Transverse colon (tissue), 4 donors: ENCODE measurements at places on chromosomes 12 and 14. TPM values are rescaled to one million over a fixed set of nuclear protein-coding genes. Genes with fewer than 3 reads are reported as not detected.

DNA sequence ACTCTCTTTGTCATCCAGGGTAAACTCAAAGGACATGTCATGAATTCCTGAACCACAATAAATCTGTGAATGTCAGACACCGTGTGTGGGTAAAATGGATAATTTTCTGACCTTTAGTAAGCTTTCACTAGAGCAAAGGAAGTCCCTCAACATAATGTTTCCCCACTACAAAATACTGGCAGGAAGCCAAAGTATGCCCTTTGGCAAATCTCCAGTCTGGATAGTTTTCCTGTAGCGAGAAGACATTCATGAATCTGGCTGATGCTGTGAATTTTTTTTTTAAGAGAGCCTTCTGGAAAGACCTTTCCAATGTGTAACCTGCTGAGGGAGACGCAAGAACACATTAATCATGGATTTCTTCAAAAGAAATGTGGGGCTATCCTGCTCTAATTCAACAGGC lies 389.6 kb upstream of the DDHD1 start:
- no peak for DNase-seq

DNA sequence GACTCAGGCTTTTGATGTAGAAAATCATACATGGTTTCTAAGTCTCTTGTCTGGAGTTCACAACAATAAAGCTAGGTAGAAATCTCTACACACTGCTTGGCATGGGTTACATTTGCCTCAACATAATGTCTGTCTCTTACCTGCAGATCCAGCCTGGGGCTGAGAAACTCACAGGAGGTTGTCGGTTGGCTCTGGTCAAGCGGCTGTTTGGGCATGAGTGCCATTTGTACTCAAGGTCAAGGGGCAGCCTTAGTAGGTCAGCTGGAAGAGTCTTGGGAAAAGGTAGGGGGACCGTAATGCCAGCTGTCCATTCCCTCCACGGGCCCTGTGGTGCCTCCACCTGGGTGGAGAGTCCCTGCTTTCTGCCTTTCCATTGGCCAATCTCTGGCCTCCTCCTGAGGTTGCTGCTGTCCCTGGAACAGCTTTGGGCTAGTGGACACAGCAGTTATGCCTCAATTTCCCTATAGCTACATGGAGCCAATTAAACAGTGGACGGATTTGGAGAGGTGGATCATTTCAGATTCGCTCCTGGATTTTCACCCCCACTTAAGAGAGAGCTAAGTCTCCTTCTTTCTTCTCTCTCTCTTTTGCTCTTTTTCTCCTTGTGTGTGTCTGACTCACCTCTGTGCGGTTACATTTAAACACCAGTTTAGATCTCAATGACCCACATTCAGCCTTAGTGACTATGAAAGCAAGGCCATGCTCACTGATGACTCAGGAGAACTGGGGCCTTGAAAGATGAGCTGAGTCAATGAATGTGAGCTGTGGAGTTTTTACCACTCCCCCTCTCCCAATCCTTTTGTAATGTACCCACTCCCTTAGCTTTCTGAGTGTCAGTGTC lies 132.8 kb upstream of the HIF1A start:
- no peak for DNase-seq

DNA sequence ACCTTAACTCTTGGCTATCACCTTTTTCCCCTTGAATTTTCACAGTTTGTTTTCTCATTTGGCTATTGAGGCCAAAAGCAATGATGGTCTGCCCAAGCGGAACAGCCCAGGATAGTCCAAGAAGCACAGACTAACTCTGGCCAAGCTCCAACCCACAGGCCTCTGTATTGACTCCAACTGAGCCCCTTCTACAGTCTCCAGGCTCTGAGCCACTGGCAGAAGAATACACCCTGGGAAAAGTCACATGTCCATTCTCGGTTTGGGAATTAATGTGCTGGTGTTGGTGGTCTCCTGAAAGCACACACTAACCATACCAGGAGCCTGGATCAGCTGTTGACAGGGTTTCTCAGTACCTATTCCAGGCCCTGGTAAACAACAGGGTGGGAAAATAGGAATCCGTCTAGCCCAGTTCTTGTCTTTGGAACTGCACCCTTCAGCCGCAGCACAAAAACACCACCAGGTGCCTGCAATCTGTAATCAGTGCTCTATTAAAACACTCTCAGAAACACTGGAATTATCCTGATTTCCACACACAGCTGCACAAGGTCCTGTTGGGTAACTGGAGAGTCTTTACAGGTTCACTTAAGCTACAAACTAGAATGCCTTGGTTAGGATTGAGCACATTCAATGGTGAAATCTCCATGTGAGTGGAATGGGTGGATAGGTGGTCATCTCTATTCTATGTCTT lies 63.6 kb downstream of the STXBP6 start:
- DNase-seq: no peak

DNA sequence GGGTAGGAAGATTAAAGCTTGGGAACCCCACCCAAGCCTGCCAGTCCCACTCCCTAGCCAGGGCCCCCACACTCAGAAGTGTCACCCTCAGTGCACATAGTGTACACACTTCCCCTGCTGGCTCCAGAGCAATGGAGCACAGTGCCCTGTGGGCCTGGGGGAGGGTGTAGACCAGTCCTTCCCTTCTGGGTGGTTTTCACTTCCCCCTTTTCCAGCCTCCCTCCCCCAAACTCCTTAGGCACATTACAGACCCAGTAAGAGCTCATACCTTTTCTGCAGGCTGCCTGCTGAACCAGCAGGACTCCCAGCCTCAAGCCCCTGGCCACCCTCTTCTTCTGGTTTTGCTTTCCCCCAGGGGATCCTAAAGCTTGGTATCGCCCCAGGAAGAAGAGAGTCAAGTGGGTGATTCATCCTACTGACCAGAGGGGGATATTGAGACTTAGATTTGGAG lies at the start of gene ZNF385A:
Gene ZNF385A (minus strand): TSS at position 143 of the 451 bp plus-strand sequence. CDS start 219 bp downstream, outside the sequence.
- DNase-seq: no peak

GRCh38 chr14:21537090-21537424 lies 10.9 kb upstream of the SALL2 start:
- DNase-seq: no peak

GRCh38 chr12:62866451-62867082 lies 68.4 kb downstream of the PPM1H start:
- no peak for DNase-seq

- DNase-seq: no peak
These were observed 44.4 kb downstream of the CCDC60 start for GRCh38 chr12:119378903-119379302.

DNA sequence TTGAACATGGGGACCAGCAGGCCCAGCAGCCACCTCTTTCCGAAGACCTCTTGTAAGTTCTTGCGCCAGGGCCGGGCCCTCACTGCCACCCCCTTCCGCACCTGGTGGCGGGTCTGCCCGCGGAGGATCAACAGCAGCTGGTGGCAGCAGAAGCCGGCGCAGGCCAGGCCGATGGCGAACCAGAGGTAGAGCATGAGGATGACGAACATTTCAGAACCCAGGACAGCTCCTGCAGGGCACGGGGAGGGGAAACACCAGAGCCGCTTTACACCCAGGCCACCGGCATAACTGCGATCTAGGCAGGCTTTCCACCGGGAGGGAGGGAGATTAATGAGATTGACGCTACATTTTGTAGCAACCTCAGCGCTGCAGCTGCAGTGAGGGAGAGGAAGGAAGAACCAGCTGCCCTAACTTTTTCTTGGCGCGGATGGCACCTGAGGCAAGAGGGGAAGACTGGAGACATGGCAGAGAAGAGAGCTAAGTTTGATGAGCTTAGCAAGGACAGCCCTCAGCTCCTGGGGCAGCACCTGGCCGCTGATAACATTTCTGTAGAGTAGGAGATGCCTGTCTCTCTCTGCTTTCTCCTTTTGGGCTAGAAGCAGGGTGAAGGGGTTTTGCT lies 7.8 kb downstream of the ZDHHC22 start:
- DNase-seq: peak; percentile 50

- no peak for DNase-seq
These were observed 81.6 kb downstream of the ITPK1 start for GRCh38 chr14:93033983-93034670.

GRCh38 chr12:122986258-122986871 lies 5.9 kb downstream of the ARL6IP4 start:
- DNase-seq: no peak

- no peak for DNase-seq
These were observed 61.6 kb downstream of the PLEKHA5 start for GRCh38 chr12:19191089-19191488.

- DNase-seq: no peak
These were observed 9.3 kb downstream of the ZNF410 start for GRCh38 chr14:73895939-73896338.

DNA sequence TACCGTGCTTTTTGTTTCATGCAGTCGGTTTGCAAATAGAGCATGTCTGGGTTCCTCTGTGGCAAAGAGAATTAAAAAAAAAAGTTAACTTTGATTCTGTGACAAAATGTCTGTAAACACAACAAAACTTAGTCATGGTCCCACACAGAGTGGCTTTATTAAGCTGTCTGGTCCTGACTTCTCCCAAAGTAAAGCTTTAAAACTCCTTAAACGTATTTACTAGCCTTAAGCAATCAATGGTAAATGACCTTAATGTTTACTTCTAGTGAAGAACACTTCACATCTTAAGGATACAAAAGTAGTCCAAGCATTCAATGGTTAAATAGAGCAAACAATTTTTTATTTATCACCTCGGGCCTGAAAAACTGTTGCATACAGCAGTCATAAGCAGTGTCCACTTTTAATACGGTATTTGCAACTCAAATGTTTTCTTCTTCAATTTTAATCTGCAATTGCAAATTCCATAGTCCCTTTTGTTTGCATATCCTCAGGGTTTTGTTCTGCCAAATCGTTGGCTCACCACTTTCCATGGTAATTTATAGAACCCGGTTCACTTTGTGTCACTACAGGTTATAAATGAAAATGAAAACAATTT lies 453.0 kb upstream of the MIS18BP1 start:
- no peak for DNase-seq

- DNase-seq: no peak
These were observed 21.9 kb downstream of the CEP128 start for GRCh38 chr14:80919622-80920021.

Gene TAS2R42
- not detected for total RNA-seq

Gene C3AR1
- 3.8 TPM for total RNA-seq

Gene OVCH1
- total RNA-seq: not detected

Gene LMNTD1
- not detected for total RNA-seq

Gene CLEC4C
- total RNA-seq: not detected

Gene TAS2R7
- not detected for total RNA-seq

Gene TNFRSF1A
- total RNA-seq: 259 TPM
